ENCODE measurements at places on chromosomes 2 and 18. TPM values are rescaled to one million over a fixed set of nuclear protein-coding genes. Genes with fewer than 3 reads are reported as not detected.

The IL36RN gene
- total RNA-seq: not detected

- peaks cover 19% of the 10 kb centered on the region for H3K36me3 ChIP-seq
- H3K4me3 ChIP-seq: no peak overlapping the region
- H3K27ac ChIP-seq: no peak overlapping the region
- peaks cover 20% of the 10 kb centered on the region for H3K4me1 ChIP-seq
Measured at GRCh38 chr2:121489284-121489683, 41.4 kb upstream of the RNU4ATAC start.

DNA sequence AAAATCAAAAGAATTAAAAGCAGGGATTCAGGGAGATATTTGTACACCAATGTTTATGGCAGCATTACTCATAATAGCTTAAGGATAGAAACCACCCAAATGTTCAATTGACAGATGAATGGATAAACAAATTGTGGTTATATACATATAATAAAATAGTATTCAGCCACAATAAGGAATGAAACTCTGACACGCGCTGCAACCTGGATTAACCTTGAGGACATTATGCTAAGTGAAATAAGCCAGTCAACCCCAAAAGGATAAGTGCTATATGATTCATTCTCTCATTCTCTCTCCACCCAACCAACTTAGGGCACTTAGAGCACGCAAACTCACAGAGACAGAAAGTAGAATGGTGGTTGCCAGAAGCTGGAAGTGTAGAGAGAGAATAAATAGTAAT lies 216.8 kb upstream of the SLC14A2 start:
- DNase-seq: no peak
- H3K4me3 ChIP-seq: no peak overlapping the region
- H3K4me1 ChIP-seq: no peaks in the 10 kb centered on the region
- no peaks in the 10 kb centered on the region for H3K36me3 ChIP-seq
- peaks cover 25% of the 10 kb centered on the region for H3K27me3 ChIP-seq

- H3K4me1 ChIP-seq: peaks cover under 1% of the 10 kb centered on the region
- no peak overlapping the region for H3K4me3 ChIP-seq
- H3K27me3 ChIP-seq: peaks cover 11% of the 10 kb centered on the region
- DNase-seq: no peak
- H3K36me3 ChIP-seq: no peaks in the 10 kb centered on the region
Measured at GRCh38 chr2:168796583-168797285, 5.7 kb upstream of the NOSTRIN start.

DNA sequence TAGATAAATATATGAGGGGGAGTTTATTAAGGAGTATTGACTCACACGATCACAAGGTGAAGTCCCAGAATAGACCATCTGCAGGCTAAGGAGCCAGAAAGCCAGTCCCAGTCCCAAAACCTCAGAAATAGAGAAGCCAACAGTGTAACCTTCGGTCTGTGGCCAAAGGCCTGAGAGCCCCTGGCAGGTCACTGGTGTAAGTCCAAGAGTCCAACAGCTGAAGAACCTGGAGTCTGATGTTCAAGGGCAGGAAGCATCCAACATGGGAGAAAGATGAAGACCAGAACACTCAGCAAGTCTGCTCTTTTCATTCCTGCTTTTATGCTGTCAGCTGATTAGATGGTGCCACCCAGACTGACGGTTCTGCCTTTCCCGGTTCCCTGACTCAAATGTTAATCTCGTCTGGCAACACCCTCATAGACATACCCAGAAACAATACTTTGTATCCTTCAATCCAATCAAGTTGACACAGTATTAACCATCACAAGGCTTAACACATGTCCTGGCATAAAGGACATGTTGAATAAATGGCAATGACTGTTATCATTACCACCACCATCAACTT lies 56.7 kb downstream of the MAPK4 start:
- DNase-seq: no peak
- no peaks in the 10 kb centered on the region for H3K36me3 ChIP-seq
- H3K4me3 ChIP-seq: no peak overlapping the region
- H3K27me3 ChIP-seq: peaks cover 5% of the 10 kb centered on the region
- no peak overlapping the region for H3K27ac ChIP-seq

DNA sequence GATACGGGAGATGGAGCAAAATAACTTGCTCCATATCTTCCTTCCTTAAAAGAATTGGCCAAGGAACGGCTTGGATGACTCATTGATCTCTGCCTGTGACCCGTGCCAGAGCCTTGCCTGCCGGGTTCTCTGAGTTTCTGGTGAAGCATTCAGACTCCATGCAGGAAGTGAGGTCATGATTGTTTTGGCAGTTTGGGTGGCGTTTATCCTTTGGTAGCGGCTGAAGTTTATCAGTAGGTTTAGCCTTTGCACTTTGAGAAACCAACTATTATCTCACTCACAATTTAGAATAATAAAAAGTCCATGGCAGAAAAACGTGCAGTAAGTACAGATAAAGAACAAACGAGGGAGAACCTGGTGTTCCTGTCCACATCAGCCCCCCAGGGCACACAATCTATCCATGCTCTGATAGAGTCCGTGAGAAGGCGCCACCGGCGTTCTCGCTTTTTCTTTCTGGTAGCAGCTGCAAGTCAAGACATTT lies 15.0 kb upstream of the CTAGE1 start:
- H3K27ac ChIP-seq: no peak overlapping the region
- DNase-seq: no peak
- H3K4me1 ChIP-seq: no peaks in the 10 kb centered on the region
- no peaks in the 10 kb centered on the region for H3K36me3 ChIP-seq
- no peak overlapping the region for H3K4me3 ChIP-seq

DNA sequence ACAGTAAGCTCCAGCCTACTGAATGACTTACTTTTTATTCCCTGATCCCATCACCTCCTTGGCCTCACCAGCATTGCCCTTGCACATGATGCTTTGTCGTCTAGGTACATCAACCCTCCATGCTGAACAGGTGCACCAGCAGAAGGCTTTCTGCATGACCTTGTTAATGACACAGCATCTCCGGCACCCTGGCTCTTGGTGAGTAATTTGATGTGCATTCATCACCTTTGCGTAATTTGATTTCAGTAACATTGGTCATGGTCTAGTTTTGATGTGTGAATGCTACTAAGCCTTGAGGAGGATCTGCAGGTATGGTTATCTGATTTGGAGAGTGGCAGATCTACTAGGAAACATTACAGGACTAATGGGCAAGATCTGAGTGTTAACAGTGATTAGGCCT lies 103.6 kb downstream of the STK39 start:
- H3K4me1 ChIP-seq: peaks cover under 1% of the 10 kb centered on the region
- H3K27me3 ChIP-seq: no peaks in the 10 kb centered on the region
- no peak overlapping the region for H3K4me3 ChIP-seq
- no peak for DNase-seq
- H3K27ac ChIP-seq: no peak overlapping the region

DNA sequence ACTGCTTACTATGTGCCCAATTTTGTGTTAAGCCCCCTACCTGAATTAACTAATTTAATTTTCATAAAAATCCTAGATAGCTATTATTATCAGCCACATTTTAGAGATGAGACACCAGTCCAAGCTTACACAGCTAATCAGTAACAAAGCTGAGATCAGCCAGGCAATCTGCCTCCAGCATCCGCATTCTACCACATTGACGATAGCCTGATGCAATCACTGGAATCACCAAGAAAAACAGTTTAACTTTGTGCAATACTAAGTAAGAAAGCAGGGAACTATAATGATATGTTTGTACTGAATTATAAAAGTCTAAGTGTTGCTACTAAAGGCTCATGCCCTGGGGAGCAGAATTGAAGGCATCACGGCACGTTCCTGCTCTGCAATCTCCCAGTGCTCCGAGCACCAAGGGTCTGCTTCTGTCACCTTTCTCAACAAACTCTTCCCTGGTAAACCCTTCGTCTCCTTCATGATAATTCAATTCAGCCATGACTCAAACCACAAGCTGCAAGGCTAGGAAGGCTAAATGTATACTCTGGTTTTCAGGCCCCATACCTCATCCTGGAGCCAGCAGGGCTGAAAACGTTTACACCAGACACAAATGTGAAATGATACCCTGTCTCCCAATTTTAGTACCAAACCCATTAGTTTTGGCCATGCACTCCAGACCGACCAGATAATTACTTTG lies 19.4 kb downstream of the KANSL3 start:
- DNase-seq: no peak
- H3K27ac ChIP-seq: peak overlapping the region; percentile 58
- H3K4me1 ChIP-seq: peaks cover 45% of the 10 kb centered on the region
- H3K4me3 ChIP-seq: no peak overlapping the region
- no peaks in the 10 kb centered on the region for H3K27me3 ChIP-seq

GRCh38 chr2:54029721-54030395 lies 59.1 kb upstream of the PSME4 start:
- H3K4me3 ChIP-seq: no peak overlapping the region
- no peak overlapping the region for H3K27ac ChIP-seq
- no peak for DNase-seq
- H3K36me3 ChIP-seq: peaks cover 5% of the 10 kb centered on the region

DNA sequence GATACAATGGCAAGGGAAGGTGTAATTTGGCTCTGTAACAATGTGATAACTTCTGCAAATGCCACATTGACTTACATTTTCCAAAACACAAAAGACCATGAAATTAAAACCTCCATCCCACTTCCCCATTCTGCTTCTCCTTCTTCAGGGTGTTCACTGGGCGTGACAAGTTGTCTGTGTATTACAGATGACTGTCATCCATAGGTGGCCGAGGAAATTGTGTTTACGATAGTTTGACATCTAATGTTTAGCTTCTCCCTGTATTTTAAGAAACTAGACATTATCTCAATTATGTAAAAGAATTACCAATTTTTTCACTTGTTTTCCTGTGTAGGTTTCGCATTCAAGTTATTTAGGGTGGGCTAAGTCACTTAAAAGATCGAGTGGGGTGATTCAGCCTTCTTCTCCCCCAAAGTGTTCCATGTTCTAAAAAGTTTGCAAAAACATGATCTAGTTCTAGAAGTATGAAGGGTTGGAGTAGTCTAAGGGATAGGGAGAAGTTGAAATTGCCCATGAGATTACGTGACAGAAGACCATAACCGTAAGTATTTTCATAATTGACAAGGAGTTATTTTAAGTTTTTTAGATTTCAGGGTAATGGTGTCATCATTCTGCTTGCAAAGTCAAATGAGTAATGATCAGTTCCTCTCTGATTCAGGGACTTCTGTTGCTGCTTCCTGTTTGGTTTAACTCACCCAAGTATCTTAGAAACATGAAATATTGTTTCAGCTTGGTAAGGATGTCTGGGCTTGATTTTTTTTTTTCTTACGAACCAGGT lies 25.2 kb upstream of the CYTIP start:
- H3K4me3 ChIP-seq: peak overlapping the region; percentile 65
- H3K4me1 ChIP-seq: peaks cover 91% of the 10 kb centered on the region
- H3K36me3 ChIP-seq: peaks cover 31% of the 10 kb centered on the region
- DNase-seq: no peak
- H3K27me3 ChIP-seq: no peaks in the 10 kb centered on the region

The CLK1 gene
- 130 TPM for total RNA-seq

DNA sequence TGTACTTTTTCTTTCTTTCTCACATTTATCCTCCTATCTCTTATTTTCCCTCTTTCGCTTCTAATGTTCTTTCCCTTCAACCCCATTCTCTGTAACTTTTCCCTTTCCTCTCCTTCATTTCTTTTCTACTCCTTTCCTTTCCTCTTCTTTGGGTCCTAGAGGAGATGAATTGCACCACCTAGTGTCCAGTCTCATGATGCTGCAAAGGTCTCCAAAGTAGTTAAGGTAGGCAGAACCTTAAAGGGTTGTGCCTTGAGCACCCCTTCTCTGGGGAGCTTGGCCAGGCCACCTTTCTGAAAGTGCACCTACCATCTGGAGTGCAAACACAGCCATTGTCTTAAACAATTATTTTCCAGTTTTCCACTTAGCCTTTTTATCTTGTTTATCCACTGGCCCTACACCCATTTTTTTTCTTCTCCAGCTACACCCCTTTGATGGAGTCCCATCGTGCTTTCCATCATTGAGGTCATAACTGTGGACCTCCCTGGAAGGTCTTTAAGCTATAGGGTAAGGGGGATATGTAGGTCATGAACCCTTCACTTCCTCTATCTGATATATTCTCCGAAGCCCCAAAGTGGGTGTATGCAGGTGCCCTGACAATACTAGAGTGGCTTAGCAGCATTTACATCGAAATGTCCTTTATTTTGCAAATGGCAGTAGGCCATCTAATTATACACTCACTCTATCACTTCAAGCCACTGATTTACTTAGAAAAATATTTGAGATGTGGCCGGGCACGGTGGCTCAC lies 155.9 kb downstream of the ESCO1 start:
- H3K36me3 ChIP-seq: no peaks in the 10 kb centered on the region
- H3K27ac ChIP-seq: no peak overlapping the region
- H3K4me3 ChIP-seq: no peak overlapping the region
- no peaks in the 10 kb centered on the region for H3K4me1 ChIP-seq

DNA sequence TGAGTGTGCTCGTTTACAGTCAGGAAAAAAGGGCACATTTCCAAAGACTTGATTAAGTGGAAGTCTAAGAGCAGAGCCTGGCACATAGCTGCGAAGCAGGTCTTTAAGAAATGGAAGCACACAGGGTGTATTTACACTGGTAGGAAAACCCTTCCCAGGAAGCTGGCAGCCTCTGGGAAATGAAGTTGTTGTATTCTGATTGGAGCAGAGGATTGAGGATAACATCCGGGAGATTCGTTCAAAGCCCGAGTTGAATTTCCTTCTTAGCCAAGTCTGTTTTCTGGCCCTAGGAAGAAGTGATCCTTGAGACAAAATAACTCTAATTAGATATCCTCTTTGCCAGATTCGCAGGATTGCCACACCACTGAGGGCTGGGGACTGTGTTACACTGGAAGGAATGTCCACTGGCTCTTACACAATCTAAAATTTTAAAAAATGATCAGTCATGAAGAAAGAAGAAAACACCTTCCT lies 75.9 kb downstream of the ITGB1BP1 start:
- peaks cover 35% of the 10 kb centered on the region for H3K27me3 ChIP-seq
- H3K4me1 ChIP-seq: no peaks in the 10 kb centered on the region
- H3K27ac ChIP-seq: no peak overlapping the region
- H3K4me3 ChIP-seq: no peak overlapping the region
- no peaks in the 10 kb centered on the region for H3K36me3 ChIP-seq
- no peak for DNase-seq

DNA sequence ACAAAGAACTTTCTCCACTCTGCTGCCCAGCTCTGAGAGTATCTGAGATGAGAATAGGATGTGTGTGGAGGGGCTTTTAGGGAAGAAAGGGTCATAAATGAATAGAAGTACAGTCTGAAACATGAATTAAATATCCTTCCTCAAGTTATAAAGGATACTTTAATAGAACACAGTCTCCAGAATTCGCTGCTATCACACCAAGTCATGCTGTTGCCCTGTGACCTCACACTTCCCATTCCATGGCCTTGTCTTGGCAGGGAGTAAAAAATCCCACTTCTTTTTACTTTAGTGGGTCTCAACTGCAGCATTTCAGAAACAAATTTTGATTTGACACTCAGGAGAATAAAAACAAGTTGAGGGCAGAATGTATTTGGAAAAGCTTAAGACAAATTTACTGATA lies 3.8 kb upstream of the RPE start:
- no peak for DNase-seq
- H3K27ac ChIP-seq: no peak overlapping the region
- no peaks in the 10 kb centered on the region for H3K27me3 ChIP-seq

The SLC9A4 gene
- 0.05 TPM for total RNA-seq

GRCh38 chr18:58800582-58800981 lies 64.1 kb upstream of the ZNF532 start:
- no peak overlapping the region for H3K27ac ChIP-seq
- DNase-seq: no peak
- no peaks in the 10 kb centered on the region for H3K36me3 ChIP-seq
- no peaks in the 10 kb centered on the region for H3K4me1 ChIP-seq
- H3K27me3 ChIP-seq: peaks cover 8% of the 10 kb centered on the region
- H3K4me3 ChIP-seq: no peak overlapping the region

GRCh38 chr2:121451398-121451797 lies 79.3 kb upstream of the RNU4ATAC start:
- no peaks in the 10 kb centered on the region for H3K27me3 ChIP-seq
- no peak for DNase-seq
- no peaks in the 10 kb centered on the region for H3K4me1 ChIP-seq
- H3K36me3 ChIP-seq: peaks cover 39% of the 10 kb centered on the region

GRCh38 chr2:46334389-46335271 lies 37.4 kb downstream of the EPAS1 start:
- H3K27ac ChIP-seq: no peak overlapping the region
- DNase-seq: no peak
- H3K4me3 ChIP-seq: no peak overlapping the region
- no peaks in the 10 kb centered on the region for H3K36me3 ChIP-seq
